ENCODE measurements at places on chromosomes 6 and 20.
A peak's percentile ranks its signal among the peaks of the same experiment; 100 is the strongest.

DNA sequence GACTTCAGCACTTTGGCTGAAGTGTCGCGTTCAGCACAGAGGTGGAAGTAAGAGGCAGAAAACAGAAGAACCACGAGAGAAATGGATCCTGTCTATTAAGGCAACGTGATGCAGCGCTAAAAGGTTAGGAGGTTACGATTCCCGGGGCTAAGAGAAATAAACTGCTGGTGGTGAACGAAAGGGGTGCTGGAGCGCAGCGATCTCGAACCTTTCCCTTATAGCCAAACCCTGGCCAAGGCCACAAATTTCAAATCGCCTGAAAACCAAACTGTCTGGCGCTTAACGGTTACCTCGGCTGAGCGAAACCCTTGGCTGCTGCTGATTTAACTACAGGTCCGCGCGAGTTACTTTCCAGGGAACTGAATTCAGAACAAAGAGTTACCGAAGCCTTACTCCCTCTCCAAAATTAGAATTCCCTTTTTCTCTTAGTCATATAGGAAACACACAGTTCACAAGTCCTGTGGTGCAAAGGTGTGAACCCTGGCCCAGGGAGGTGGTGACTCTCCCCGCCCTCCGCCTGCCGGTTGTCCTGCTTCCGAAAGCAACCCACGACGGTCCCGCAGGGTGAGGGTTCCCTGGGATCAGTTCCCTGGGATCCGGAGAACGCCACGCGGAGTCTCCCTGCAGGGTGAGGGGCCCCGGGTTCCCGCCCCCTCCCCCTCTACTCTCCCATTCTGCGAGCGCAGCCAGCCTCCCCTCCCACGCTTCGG is 1.3 kb upstream of the SLC35D3 start:
- peak; percentile 31 for DNase-seq
- no peak overlapping the region for H3K27ac ChIP-seq
- H3K27me3 ChIP-seq: peaks cover 46% of the 10 kb centered on the region
- peak overlapping the region; percentile 64 for H3K4me3 ChIP-seq
- peaks cover 3% of the 10 kb centered on the region for H3K36me3 ChIP-seq

DNA sequence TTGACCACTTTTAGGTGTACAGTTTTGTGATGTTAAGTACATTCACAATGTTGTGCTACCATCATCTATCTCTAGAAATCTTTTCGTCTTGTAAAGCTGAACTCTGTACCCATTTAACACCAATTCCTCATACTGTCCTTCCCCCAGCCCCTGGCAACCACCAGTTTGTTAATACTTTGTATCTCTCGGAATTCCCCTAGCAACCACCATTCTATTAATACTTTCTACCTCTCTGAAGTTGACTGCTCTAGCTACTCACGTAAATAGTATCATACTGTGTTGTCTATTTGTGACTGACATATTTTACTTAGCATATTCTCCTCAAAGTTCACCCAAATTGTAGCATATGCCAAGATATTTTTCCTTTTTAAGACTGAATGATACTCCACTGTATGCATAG is 82.3 kb upstream of the CLDN20 start:
- no peak overlapping the region for H3K27ac ChIP-seq
- no peak overlapping the region for H3K4me3 ChIP-seq
- peaks cover 18% of the 10 kb centered on the region for H3K4me1 ChIP-seq
- no peaks in the 10 kb centered on the region for H3K27me3 ChIP-seq
- H3K36me3 ChIP-seq: no peaks in the 10 kb centered on the region

GRCh38 chr6:45880676-45881075 is 135.0 kb downstream of the CLIC5 start:
- H3K27me3 ChIP-seq: peaks cover 6% of the 10 kb centered on the region
- H3K36me3 ChIP-seq: no peaks in the 10 kb centered on the region
- peaks cover 3% of the 10 kb centered on the region for H3K4me1 ChIP-seq
- H3K4me3 ChIP-seq: no peak overlapping the region

- no peaks in the 10 kb centered on the region for H3K36me3 ChIP-seq
- no peak overlapping the region for H3K4me3 ChIP-seq
- H3K27ac ChIP-seq: no peak overlapping the region
- DNase-seq: no peak
These were observed 122.0 kb upstream of the ARID1B start for GRCh38 chr6:156654919-156655918.

GRCh38 chr20:19448632-19449031 is 236.2 kb downstream of the SLC24A3 start:
- H3K4me3 ChIP-seq: no peak overlapping the region
- no peak overlapping the region for H3K27ac ChIP-seq
- H3K36me3 ChIP-seq: no peaks in the 10 kb centered on the region
- DNase-seq: no peak
- no peaks in the 10 kb centered on the region for H3K27me3 ChIP-seq

DNA sequence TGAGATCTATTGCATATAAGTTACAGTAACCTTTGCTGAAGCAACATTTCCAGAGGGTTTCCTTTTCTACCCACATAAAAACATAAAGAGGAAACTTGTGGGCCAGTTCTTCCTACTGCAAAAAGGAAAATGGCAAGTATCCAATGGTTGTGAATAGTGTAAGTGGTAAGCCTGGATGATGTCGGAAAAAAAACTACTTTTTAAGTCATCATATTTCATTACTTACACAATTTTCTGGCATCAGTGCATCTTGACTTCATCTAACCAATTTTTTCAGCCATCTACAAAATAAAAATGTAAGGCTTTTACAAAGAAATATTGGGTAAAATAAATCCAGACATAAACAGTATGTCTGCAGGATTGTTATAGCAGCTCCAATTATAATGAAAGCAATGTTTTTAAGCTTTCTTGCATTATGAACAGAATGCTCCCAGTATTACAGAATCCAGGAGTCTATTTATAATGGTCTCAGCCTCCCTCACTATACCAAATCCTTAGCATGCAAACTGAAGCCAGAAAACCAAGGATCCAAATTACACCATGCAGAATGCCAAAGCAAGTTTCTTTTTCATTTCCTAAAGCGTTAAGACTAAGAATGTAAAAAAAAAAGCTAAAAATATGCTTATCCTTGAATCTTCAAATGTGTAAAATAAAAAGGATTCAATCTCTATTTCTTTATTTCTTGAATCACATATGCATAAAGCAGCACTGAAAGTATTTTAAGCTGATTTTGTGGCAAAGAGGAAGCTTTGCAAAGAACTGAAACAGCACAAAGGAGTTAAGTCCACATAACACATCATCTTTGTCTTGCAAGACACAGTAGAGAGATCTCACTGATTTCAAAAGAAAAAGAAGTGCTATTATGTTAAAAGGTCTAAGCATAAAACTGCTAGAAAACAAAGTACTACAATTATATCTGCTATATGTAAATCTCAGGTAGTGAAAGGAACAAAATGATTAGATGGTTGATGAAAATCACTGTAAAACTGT is 126.8 kb upstream of the HMGCLL1 start:
- H3K4me3 ChIP-seq: no peak overlapping the region
- H3K27ac ChIP-seq: no peak overlapping the region
- no peaks in the 10 kb centered on the region for H3K27me3 ChIP-seq
- no peaks in the 10 kb centered on the region for H3K4me1 ChIP-seq

DNA sequence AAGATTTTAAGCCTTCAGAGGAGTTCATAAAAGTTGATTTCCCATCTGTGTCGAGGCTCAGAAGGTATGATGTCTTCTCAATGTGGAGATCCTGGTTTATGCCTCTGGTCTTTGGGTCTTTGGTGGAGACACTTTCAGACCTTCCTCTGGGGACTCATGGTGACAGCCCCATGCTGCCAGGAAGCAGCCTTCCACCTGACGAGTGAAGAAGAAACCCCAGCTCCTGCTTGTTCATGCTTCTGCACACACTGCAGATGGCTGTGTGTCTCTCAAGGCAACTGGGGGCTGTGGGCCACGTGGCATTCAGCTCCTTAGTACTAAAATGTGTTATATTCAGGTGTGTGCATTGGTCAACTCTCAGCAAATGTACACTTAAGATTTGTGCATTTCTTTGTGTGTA is 4.9 kb upstream of the SCP2D1 start:
- no peaks in the 10 kb centered on the region for H3K4me1 ChIP-seq
- no peak for DNase-seq
- no peak overlapping the region for H3K27ac ChIP-seq
- H3K36me3 ChIP-seq: no peaks in the 10 kb centered on the region

DNA sequence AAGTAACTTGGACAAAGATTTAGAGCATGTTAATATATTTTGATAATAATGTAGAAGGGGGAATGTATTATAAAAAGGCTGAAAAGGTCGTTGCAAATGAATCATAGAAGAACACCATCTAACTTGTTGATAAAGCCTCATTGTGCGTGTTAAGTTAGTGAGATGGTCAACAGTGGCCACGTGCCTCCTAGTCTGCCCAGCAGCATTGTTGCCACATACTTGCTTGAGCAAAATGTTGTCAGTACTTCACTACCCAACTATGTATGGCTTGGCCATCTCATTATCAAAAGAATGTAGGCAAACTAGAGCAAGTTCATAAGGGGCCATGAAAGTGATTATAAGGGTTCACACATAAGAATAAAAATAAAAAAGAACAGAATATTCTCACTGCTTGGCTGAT is 84.6 kb downstream of the PHACTR1 start:
- DNase-seq: no peak
- H3K36me3 ChIP-seq: no peaks in the 10 kb centered on the region
- H3K27ac ChIP-seq: no peak overlapping the region
- H3K4me1 ChIP-seq: no peaks in the 10 kb centered on the region

GRCh38 chr6:137332637-137333280 is 113.6 kb upstream of the IFNGR1 start:
- H3K4me1 ChIP-seq: no peaks in the 10 kb centered on the region
- H3K36me3 ChIP-seq: peaks cover 1% of the 10 kb centered on the region
- no peak overlapping the region for H3K27ac ChIP-seq
- peaks cover 14% of the 10 kb centered on the region for H3K27me3 ChIP-seq

DNA sequence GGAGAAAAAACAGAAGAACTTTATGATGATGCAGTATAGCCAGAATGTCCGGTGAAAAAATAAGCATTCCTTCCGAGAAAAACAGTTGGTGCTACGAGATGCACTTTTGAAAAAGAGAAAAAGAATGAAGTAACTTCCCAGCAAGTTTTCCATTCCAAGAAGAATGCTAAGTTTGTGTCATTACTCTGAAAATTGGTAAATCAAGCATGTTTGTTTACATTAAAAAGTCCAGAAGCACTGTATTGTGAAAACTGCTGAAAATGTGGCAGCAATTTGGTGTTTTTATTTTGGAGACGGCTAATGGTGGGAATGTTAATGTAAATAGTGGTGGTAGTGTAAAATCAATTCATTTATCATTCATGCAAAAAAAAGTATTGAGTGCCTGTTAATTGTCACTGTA is 46.3 kb downstream of the MKKS start:
- H3K4me1 ChIP-seq: peaks cover 4% of the 10 kb centered on the region
- no peak overlapping the region for H3K4me3 ChIP-seq
- DNase-seq: no peak
- H3K36me3 ChIP-seq: no peaks in the 10 kb centered on the region
- H3K27me3 ChIP-seq: no peaks in the 10 kb centered on the region

DNA sequence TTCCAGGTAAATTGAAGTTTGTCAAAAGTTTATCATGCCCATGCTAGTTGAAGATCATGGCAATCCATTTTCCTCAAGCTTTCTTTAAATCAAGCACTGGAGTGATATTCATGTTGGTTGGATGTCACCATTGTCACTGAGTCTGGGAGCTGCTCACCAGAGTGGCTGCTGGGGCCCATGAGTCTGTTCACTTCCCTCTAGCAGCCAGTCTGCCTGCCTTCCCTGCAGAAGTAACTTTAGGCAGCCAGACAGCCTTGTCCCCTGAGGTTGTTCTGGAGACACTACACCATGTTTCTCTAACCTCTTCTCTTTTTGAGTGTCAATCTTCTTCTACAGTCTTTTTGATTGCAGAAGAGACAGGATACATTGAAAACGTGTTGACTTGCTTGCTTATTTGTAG is 5.5 kb downstream of the SIRT5 start:
- H3K27me3 ChIP-seq: no peaks in the 10 kb centered on the region
- peaks cover 10% of the 10 kb centered on the region for H3K36me3 ChIP-seq
- H3K4me1 ChIP-seq: peaks cover 5% of the 10 kb centered on the region

GRCh38 chr6:155036907-155037306 is 41.8 kb downstream of the TIAM2 start:
- no peaks in the 10 kb centered on the region for H3K27me3 ChIP-seq
- H3K27ac ChIP-seq: no peak overlapping the region
- H3K4me3 ChIP-seq: no peak overlapping the region
- DNase-seq: no peak
- H3K4me1 ChIP-seq: no peaks in the 10 kb centered on the region
- H3K36me3 ChIP-seq: no peaks in the 10 kb centered on the region

DNA sequence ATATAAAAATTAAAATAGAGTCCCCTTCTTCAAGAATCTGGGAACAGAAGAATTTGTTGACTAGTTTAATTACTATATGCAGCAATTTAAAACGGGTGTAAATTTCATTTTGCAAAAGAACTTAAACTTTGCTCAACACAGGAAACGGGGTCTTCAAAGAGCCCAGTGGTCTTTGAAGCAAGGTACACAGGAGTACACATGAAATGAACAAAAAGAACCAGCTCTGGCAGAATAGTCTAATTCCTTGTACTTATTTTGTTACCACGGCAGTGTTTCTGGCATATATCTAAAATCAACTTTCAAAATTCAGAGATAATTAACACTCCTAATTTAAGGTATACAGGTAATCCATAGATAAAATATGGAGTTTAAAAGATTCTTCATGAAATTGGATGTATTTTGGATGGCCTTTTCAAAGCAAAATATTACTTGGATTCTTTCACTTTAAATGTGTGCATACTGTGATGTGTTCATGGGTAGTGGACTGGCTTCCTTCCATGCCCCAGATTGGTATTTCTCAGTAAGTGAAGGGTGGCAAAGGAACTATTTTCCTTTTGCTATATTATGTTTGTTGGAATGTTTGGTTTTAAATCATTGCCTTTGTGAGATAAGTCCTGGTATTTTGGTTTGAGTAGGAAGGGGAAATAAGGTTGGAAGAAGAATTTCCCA is 96.8 kb upstream of the THEMIS start:
- no peaks in the 10 kb centered on the region for H3K27me3 ChIP-seq
- peaks cover 3% of the 10 kb centered on the region for H3K4me1 ChIP-seq
- H3K27ac ChIP-seq: no peak overlapping the region
- no peak overlapping the region for H3K4me3 ChIP-seq

DNA sequence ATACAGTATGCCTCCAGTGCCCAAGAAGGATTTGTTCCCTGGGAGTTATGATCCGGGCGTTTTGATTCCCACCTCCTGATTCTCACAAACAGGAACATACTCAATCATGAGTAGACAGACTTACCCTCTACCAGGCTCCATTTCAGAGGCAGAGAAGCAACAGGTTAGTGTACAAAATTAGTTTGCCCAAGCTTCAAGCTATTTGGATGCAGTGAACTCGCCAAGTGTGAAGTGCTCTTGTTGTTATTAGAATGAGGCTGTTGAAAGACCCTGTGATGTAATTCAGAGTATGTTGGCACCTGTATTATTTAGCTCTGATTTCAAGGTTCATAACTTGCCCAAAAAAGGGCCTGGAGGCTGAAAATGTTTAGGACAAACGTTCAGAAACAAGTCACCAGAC is 247.0 kb downstream of the PHACTR1 start:
- H3K4me1 ChIP-seq: peaks cover 6% of the 10 kb centered on the region
- peaks cover 29% of the 10 kb centered on the region for H3K27me3 ChIP-seq
- H3K27ac ChIP-seq: no peak overlapping the region
- DNase-seq: no peak
- H3K36me3 ChIP-seq: no peaks in the 10 kb centered on the region
- H3K4me3 ChIP-seq: no peak overlapping the region

- no peak overlapping the region for H3K4me3 ChIP-seq
- H3K4me1 ChIP-seq: peaks cover 34% of the 10 kb centered on the region
- DNase-seq: no peak
- H3K27me3 ChIP-seq: no peaks in the 10 kb centered on the region
- H3K27ac ChIP-seq: no peak overlapping the region
- peaks cover 22% of the 10 kb centered on the region for H3K36me3 ChIP-seq
These were observed 5.4 kb downstream of the EPM2A start for GRCh38 chr6:145729887-145730286.
